ENCODE measurements at places on chromosomes 4 and X.

- no peak for DNase-seq
Measured at GRCh38 chrX:118259213-118259612, 86.7 kb upstream of the WDR44 start.

- no peak for DNase-seq
Measured at GRCh38 chr4:174672276-174672675, 150.0 kb upstream of the HPGD start.

DNA sequence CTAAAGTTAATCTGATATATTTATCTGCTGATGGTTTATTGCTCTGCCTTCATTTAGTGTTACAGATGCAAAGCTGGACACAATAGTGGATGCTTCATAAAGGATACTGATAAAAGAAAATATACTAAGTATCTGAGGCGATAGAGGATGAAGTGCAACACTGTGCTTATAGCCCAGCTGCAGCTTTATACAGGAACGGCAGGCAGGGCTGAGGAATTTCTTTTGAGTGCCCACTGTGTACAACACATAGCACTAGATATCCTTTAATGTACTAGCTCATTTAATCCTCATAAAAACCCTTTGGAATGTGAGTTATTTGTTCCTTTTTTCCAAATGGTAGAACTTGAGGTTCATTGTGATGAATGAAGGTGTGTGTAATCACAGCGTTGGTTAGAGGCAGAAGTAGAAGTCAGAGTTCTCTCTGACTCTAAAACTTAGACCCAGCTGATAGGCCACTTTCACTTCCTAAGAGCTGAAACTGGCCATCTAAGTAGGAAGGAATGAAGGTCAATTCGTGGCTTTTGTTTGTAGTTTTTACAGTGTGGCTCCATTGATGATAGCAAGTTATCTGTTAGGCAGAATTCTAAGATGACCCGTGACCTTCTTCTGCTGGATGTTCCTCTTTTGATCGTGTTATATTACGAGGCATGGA, 138.0 kb downstream of the VEGFC start:
- no peak for DNase-seq

DNA sequence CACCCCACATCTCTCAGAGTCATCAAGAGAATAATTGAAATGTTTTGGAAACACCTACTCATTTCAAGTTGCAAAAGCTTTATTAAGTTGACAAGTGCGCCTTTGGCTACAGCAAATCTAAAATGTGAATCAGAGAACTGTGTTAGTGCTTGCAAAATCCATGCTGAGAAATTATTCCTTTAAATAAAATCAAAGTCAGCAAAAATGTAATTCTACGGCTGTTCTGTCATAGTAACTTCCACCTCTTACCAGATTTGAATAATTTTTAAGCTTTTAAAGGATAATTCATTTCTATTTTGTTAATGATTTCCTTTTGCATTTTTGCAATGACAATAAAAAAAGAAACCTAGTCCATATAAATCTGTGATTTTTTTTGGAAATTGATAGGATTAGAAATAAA, 1779.1 kb downstream of the STIM2 start:
- no peak for DNase-seq

GRCh38 chrX:125204681-125205132, 115.0 kb upstream of the TEX13C start:
- no peak for DNase-seq

GRCh38 chrX:28398342-28398741, 188.9 kb upstream of the IL1RAPL1 start:
- DNase-seq = no peak

GRCh38 chr4:145196747-145197146, 16.4 kb upstream of the OTUD4 start:
- no peak for DNase-seq

DNA sequence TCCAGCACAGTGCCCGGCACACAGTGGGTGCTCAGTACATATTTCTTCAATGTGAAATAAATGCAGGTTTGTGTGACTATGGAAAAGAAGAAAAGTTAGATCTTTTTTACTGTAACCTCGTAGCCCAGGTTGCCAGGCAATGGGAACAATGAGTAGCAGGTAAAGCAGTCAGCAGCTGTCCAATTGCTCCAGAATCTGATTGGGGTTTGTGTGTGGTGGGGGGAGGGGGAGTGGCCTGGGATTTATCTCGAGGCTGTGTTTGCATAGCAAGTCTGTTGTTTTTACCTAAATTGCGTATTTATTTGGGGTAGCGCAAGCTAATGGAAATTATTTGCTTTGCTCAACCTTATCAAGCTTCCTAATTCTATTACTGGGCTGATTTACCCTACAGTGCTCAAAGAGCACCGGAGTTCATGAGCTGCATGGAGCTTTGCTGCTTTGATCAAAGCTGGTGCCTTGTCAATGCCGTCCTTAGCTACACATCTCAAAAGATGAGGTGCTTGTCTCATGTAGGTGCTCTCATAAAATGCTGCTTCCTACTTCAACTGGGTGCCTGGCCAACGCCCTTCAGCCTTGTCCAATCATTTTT, 145.0 kb upstream of the DGKK start:
- DNase-seq = no peak

DNA sequence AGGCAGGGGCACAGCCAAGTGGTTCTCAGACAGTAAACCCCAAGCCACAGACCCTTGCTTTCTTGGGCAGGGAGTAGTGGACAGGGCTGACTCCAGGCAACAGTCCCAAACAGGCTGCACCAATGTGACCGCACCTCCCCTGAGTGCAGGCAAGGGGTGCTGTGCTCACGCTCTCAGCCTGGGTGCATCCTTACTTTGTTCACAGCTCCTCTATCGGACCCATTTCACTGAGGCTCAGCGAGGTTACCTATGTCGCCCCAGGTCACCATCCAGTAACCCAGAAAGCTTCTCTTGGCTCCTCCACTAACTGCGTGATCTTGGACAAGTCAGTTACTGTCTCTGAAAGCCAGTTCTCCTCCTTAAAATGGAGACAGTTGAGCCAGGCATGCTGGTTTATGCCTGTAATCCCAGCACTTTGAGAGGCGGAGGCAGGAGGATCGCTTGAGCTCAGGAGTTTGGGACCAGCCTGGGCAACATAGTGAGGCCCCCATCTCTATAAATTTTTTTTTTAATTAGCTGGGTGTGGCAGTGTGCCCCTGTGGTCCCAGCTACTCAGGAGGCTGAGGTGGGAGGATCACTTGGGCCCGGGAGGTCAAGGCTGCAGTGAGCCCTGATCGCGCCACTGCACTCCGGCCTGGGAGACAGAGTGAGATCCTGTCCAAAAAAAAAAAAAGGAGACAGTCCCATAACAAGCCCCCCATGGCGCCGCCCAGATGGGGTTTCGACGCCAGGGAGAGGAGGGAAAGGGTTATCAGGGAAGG, 823 bp upstream of the MAN2B2 start:
- no peak for DNase-seq

DNA sequence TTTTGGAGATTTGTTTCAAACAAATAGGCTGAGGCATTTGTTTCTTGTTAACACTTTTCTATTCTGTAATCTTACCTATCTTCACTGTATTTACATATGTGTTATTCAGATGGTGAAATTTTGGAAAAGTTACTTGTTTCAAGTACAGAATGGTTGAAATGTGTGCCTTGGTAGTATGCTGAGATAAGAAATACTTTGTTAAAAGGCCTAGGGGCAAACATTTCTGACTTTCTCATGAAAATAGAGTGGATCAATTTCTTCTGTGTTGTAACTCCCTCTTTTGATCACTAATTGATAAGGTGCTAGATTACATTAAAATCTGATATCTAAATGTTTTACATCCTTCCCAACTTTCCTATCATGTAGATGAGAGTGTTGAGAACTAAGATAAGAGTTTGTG, 18.1 kb downstream of the USO1 start:
- no peak for DNase-seq

DNA sequence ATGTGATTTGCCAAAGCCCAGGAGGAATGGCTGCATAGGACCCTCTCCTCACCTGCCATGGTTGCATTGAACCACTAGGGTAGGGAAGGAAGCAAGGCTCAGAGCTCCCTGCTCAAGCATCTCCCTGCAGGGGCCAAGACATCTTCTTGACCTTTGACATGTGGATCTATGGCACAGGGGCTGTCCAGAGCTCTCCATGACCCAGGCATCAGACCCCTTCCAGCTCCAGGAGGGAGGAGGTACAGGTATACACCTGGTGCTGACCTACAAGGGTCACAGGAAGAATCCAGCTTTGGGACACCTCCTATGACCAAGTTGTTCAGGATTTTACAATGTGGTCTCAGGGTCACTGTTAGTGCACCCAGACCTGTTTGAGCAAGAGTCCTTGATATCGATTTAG, 23.2 kb upstream of the ASMTL start:
- no peak for DNase-seq

- DNase-seq = no peak
Measured at GRCh38 chr4:2483237-2483636, 14.3 kb downstream of the RNF4 start.

- no peak for DNase-seq
Measured at GRCh38 chrX:45232139-45232538, 31.5 kb upstream of the DIPK2B start.

GRCh38 chrX:6545712-6546111, 10.8 kb upstream of the VCX3A start:
- DNase-seq = no peak

- DNase-seq = no peak
Measured at GRCh38 chr4:148263127-148263526, 179.1 kb downstream of the NR3C2 start.

- no peak for DNase-seq
Measured at GRCh38 chrX:130263016-130263415, 5.7 kb downstream of the ZNF280C start.

GRCh38 chrX:21655901-21656586, 2.1 kb downstream of the KLHL34 start:
- no peak for DNase-seq

- DNase-seq = peak; percentile 31
Measured at GRCh38 chrX:120213438-120214265, 37.0 kb upstream of the ZBTB33 start.

GRCh38 chr4:21879187-21879586, 69.4 kb downstream of the KCNIP4 start:
- no peak for DNase-seq
